ENCODE measurements at places on chromosomes 12 and 14. TPM values are rescaled to one million over a fixed set of nuclear protein-coding genes. Genes with fewer than 3 reads are reported as not detected.

GRCh38 chr14:96130854-96131253, 73.8 kb upstream of the BDKRB2 start:
- no peak for DNase-seq

- DNase-seq: no peak
These were observed 74.3 kb downstream of the MAP3K9 start for GRCh38 chr14:70735043-70735442.

- DNase-seq: no peak
These were observed 197.2 kb downstream of the KIF26A start for GRCh38 chr14:104335611-104336010.

DNA sequence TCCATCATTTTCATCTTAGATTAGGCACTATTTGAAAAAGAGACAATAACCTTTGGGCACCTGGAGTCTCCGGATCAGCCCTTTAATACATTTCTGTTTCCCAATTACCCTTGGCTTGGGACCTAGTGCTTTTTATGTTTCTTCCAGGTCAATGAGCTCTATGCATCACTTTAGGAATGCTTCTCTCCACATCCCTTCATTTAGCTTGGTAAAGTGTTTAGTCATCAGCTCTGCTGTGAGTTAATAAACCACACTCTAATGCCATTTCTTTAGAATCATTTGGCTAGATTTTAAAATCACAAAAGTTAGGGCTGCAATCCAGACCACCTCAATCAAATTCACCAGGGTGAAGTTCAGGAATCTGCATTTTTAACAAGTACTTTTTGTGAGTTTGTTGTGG, 41.7 kb downstream of the RASSF9 start:
- no peak for DNase-seq

DNA sequence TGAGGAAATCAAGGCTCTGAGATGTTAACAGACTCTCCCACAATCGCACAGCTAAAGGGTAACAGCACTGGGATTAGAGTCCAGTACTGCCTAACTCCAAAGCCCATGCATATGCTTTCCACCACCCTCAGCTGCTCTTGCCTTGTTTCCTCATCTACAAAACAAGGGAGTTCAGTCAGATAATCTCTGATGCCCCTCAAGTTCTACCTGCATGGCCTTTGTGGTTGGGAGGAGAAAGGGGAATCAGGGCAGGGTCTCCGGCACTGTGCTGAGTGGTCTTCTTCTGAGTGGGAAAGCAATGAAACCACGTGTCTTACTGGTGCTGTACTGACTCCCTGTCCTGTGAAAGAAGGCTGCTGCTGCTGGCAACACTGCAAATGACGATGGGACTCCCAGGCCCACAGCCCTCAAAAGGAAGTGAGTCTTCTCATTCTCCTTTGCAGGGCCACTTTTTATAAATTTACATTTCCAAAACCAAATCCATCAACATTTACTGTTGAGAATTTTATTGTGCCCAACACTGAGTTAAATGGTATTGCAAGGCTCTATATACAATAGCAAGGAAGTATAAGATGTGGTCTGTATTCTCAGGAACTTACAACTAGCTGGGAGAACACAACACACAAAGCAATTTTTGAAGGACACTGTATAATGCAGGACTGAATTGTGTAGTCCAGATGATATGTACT, 19.7 kb upstream of the DUSP16 start:
- DNase-seq: no peak

DNA sequence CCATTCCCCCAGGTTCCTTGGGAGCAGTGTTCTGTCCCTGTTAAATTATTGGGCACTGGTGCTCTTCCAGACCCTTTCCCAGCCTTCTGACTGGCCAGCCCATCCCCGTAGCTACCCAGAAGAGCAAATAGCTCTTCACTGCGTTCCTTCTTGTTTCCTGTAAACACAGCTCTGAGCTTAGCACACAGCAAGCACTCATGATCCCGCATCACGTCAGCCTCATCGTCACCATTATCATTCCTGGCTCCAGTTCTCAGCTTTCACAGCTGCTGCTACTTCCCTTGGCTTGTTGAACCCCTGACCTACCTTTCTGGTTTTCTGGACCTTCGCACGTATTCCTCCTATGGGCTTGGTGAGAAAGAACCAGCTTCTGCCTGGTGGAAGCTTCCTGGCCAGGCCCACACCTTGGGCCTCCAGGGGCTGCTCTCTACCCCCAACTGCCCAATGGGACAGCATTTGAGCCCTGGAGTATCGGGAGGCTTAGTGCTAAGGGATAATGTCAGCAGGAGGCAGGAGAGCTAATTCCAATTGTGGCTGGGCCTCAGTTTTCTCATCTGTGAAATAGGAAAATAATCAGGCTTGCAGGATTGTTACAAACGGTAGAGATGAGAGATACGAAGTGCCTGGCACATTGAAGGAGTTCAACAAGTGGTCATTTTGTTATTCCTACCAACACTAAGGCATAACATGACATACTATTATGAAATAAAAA, 22.6 kb upstream of the PAPOLA start:
- DNase-seq: no peak

DNA sequence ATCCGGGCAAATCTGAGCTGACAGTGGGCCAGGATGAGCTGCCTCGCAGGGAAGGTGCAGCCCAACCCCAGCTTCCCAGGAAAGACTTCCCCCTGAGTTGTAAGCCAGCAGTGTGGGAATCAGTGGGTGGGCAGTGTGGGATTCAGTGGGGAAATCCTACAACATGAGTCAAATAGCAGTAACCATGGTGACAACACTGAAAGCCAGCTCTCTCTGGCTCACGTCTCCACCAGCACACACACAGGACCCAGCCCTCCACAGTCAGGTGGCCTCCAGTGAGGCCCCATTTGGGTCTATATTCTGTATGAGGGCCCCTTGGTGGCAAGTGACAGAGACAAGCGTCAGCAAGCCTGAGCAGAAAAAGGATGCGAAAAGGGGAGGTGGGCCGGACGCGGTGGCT, 6.0 kb upstream of the LGALS3 start:
- no peak for DNase-seq

The PSMC1 gene
- 75.1 TPM for total RNA-seq

The ST8SIA1 gene
- total RNA-seq: 8.5 TPM

The LGR5 gene
- total RNA-seq: 0.35 TPM

The NFE2 gene
- 7.5 TPM for total RNA-seq

The AKAP3 gene
- 1.9 TPM for total RNA-seq

The CLEC2A gene
- not detected for total RNA-seq
